ENCODE measurements at places on chromosomes 16 and 17.
A peak's percentile ranks its signal among the peaks of the same experiment; 100 is the strongest.

- DNase-seq = no peak
These were observed 779 bp upstream of the CCDC102A start for GRCh38 chr16:57537194-57537505.

DNA sequence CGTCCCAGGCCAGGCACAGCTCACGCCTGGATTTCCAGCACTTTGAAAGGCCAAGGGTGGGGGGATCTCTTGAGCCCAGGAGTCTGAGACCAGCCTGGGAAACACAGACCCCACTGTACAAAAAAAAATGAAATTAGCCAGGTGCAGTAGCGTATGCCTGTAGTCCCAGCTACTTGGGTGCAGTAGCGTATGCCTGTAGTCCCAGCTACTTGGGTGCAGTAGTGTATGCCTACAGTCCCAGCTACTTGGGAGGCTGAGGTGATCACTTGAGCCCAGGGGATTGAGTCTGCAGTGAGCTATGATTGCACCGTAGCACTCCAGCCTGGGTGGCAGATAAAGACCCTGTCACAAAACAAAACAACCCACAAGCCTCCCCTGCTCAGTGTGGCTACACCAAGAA lies 27.0 kb upstream of the SLC25A19 start:
- no peak for DNase-seq

DNA sequence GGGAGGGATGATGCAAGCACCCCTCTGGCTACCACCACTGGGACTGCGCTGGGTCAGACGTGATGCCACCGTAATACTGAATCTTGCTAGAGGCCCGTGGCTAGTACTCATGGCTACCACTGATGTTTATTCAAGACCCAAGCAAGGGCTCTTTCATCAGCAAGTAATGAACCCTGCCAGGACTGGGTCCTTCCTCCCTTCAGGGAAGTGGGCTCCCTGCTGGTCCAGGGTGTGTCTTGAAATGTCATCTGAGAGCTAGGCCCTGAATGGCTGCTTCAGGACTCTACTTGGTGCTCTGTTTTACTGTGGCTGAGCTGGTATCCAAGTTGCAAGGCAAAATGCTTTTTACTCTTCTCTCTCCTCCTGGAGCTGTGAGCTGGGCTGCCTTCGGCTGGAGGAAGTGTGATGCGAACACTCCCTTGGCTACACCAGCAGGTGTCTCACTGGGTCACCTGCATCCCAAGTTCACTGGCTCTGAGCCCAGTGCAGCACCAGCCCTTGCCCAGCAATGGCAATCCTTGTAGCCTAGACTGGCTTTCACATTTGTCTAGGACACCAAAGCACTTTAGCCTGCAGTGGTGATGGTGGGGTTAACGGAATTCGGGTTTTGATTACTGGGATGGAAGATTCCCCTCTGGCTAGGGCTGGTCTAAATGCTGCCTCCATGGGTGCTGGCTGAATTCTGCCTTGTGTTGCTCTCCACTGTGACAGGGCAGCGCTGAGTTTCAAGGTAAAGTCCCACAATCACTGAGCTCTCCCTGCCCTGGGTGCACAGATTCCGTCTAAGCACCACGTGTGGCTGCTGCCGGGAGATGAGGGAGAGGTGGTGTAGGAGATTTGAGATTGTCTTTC lies 98.6 kb downstream of the USP22 start:
- no peak for DNase-seq

DNA sequence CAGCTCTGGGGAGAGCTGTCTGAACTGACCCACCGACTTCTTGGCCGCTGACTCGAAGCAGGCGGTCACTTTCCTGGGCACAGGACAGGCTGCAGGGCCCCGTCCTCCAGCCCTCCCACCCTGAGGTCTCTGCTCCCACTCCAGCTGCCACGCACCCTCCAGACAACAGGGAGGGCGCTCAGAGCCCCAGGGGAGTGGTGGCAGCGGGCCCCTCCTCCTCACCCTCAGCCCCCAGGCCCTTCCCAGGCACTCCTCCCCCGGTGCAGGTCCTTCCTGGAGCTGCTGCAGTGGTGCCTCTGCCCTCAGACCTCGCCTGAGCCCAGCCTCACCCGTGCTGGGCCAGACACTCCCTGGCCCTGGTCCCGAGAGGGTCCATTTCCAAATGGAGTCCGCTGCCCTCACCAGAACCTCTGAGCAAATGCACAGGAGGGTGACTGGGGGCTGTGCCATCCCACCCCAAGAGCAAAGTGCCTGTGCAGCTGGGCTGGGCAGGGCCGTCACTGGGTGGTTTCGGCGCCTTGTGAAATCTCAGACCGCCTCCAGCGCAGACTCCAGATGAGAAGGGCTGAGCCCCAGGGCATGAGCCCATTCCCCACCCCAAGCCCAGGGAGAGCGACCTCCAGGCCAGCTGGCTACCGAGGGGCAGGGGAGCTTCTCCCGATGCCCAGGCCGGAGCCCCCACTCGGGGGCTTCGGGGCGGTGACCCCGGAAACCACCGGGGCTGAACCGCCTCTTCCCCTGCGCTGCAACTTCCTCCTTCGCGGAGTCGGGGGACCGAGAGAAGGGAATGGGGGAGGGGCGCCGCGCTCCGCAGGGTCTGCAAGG lies 717 bp downstream of the CYBA start:
- peak; percentile 55 for DNase-seq

GRCh38 chr16:27211026-27211425 lies 7.7 kb downstream of the KDM8 start:
- no peak for DNase-seq
